ENCODE measurements at places on chromosomes 2 and 18. TPM values are rescaled to one million over a fixed set of nuclear protein-coding genes. Genes with fewer than 3 reads are reported as not detected.

DNA sequence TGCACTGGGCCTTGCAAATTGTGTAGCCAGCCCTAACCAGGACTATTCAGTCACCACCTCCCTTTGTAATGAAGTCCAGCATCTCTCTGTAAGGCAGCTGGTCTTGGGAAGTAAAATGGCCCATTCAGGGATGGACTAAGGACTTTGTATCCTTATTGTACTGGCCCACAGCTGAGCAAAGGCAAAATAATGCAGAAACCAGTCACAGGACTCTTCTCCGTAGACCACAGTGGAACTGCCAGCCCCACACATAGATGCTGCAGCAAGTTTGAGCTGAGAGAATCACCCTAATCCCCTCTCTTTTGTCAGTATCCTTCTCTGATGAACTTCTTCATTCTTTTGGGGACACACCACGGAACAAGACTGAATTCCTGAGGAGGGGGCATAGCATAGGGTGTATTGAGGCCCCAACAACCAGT, 73.6 kb upstream of the RTN4 start:
- DNase-seq = no peak

GALNT14 gene
- not detected for total RNA-seq

GRCh38 chr2:68367953-68368653, 3.0 kb downstream of the PLEK start:
- DNase-seq = no peak

SOX11 gene
- total RNA-seq = not detected

GRCh38 chr2:240418311-240418710, 17.2 kb upstream of the GPC1 start:
- no peak for DNase-seq

GRCh38 chr2:174585657-174586252, 11.8 kb downstream of the WIPF1 start:
- DNase-seq = no peak

IER3IP1 gene
- total RNA-seq = 13.5 TPM

FOXI3 gene
- not detected for total RNA-seq

DCC gene
- total RNA-seq = under 0.01 TPM

DNA sequence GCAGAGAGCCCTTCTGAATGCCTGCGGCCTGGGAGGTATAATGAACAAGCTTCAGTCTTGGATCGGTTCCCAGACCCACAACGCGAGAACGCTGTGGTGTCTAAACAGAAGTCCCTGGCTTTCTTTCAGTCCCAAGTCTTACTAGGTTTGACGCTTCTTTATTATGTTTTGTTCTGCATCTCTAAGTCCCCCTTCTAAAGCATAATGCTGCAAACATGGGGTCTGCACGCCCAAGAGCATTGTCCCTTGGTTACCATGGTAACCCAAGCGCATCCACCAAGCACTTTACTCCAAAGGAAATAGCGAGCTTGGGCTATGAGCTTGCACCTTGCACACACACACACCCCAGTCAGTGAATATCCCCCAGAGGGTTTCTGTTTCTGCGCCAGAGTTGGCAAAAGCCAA, 193.7 kb downstream of the INO80D start:
- peak; percentile 40 for DNase-seq

GRCh38 chr2:62529758-62530157, 23.8 kb upstream of the TMEM17 start:
- no peak for DNase-seq

FAM117B gene
- 13.6 TPM for total RNA-seq

GRCh38 chr18:61676773-61677434, 215.9 kb downstream of the RNF152 start:
- DNase-seq = no peak

GRCh38 chr2:219648176-219648575, 20.7 kb downstream of the SLC4A3 start:
- DNase-seq = no peak

DNA sequence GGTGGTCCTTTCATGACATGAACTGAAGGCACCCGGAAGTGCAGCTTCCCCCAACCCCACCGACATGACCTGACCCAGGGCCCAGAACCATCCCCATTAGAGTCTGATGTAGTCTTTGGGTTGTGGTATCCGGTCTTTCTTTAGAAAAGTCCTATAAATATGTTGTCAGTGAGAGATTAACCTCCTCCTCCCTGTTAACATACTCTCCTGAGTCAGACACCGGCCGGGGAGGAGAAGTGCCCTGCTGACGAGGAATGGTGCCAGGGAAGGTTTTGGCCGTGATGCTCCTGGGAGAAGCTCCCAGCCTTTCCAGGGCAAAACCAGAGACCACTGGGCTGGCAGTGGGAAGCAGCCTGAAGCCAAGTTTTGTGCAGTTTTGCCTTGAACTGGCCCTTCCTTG, 109.0 kb downstream of the LAMA3 start:
- DNase-seq = no peak

GRCh38 chr2:177419274-177419673, 26.7 kb downstream of the AGPS start:
- no peak for DNase-seq

GRCh38 chr2:112750560-112750843, 13.9 kb downstream of the CKAP2L start:
- no peak for DNase-seq

GRCh38 chr18:1618364-1618763, 713.7 kb downstream of the ADCYAP1 start:
- DNase-seq = no peak

BOK gene
- total RNA-seq = 15.5 TPM

All from ovary (tissue), 10 donors.